NCI-H82 (cell line): ENCODE measurements at places on chromosomes 12 and 14.

- no peak for DNase-seq
These were observed 61.6 kb downstream of the CPM start for GRCh38 chr12:68871396-68871795.

GRCh38 chr14:23102801-23103200, 2.0 kb downstream of the CIROP start:
- no peak for DNase-seq

DNA sequence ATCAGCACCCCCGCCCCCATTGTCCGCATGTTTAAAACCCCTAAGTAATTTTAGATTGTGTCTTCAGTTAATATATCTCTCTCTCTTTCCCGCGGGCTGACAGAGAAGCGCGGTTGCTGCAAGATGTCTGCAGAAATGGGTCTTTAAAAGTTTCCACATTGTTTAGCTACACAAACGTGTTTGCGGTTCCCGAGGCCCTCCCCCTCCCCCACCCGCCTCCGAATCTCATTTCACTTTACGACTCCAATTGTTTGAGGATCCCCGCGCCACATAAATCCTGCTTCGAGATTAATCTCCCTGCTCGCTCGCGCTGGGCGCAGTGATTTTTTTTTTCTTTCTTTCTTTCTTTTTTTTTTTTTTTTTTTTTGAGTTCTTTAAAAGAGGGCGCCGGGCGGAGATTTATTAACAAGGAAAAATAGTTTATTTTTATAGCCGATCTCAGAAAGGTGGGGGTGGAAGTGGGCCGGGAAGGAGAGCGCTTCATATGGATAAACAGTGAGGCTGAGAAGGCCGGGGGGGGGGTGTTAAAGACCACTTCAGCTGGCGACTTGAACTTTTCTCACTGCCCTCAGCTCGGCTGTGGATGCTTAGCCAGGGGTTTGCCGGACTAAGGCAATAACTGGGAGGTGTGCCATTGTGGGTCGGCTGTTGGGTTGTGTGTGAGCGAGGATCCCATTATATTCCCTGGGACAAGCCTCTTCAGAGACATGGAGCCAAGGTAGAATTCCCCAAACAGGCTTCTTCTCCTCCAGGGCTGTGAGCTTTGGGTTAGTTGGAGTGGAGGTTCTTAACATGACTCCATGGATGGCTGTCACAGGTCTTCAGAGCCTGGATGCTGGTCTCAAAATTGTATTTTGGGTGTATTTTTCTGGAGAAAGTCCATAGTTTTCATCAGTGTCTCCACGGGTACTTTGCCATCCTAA, 39.7 kb upstream of the TBX5 start:
- DNase-seq, result no peak

DNA sequence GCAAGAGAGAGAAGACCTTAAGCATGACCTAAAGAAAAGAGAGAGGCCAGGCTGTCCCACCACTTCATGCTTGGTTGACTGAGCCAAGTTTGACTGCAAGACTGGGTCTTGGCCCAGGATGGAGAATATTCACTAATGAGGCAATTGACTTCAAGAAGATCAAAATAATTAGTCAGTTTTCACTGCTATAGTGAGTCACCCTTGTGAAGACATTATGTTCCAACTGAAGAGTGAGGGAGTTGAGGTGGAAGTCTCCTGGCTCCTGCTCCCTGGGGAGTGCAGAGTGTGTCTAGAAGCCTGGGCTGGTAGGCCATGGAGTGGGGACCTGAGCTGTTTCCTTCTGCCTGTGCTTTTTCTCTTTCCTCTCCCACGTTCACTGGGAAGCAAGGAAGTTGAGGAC, 117.6 kb downstream of the CACNA1C start:
- DNase-seq, result no peak

- peak; percentile 68 for DNase-seq
These were observed 60.6 kb downstream of the LGMN start for GRCh38 chr14:92687681-92688433.

DNA sequence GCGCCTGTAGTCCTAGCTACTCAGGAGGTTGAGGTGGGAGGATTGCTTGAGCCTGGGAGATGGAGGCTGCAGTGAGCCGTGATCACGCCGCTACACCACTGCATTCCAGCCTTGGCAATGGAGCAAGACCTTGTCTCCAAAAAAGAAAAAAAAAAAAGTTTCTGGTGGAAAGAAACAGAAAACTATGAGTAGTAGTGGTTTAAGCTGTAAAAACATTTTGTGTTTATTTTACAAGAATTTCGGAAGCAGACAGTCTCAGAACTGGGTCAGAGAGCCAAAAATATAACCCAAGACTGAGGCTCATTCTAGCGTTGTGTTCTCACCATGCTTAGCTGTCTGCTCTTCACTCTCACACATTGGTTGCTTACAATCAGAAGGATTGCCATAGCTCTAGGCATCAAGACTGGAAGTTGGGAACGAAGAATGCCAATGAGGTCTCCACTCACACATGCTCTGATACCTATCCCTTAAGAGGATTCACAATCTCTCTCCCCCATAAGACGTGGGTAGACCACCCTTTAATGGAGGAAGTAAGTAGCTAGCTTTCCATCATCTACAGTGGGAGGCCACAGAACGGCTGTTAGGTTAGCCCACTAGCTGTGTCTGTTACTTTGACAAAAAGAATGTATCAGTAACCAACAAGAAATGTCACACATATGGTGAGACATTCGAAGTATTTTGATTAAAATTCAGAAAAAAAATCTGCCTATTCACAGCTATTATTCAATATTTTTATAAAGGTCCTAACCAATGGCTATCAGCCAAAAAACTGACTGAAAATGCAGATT, 117.6 kb upstream of the RASSF8 start:
- DNase-seq, result no peak

- no peak for DNase-seq
These were observed 119.0 kb upstream of the SLC38A4 start for GRCh38 chr12:46944771-46945170.

- peak; percentile 77 for DNase-seq
These were observed 44.0 kb upstream of the LRTM2 start for GRCh38 chr12:1776170-1776921.

- peak; percentile 54 for DNase-seq
These were observed 76.3 kb downstream of the SCAF11 start for GRCh38 chr12:45914090-45914489.

DNA sequence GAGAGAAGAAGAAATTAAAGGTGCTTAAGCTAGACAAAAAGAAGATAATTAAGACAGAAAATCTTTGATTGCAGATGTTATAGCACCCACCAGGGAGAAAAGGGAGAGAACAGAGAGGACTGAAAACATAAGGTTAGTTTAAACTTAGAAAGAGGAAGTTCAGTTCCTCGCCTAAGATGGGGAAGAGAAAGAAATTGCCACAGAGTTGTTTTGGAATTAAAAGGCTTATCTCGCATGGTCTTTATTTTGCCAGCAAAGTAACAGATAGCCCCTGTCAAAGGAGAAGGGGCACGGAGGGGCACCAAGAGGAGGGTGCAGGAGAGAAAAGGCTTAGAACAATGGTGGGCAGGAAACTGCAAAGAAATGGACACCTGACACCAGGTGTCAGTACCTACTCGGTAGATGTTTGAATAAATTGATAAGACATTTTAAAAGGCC, 17.8 kb upstream of the OXA1L start:
- DNase-seq, result no peak
